ENCODE measurements at places on chromosomes 11 and 22. TPM values are rescaled to one million over a fixed set of nuclear protein-coding genes. Genes with fewer than 3 reads are reported as not detected.
A peak's percentile ranks its signal among the peaks of the same experiment; 100 is the strongest.

DNA sequence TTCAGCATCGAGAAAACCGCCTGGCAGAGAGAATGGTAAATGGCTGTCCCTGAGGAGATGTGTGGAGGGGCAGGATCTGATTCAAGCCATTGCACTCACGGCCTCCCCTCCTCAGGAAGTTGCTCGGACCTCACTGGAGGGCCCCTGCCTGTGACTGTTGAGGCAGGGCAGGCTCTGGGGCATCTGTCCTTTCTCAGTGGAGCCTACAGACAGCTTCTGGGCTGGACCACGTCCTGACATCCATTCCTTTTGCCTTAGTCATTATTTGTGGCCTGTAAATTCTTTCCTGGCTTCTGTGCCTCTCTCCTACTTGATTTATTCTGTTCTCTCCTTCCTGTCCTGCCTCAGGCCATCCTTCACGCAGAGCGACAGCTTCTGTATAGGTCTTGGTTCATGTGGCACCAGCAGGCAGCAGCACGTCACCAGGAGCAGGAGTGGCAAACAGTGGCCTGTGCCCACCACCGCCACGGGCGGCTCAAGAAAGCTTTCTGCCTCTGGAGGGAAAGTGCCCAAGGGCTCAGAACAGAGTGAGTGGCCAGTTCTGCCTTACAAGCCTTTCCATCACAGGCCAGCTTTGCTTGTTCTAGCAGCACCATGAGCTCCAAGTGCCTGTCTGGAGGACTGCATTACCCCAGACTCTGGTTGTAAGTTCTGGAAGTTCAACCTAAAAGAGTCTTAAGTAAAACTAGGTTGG is 59.6 kb downstream of the PISD start:
- DNase-seq: peak; percentile 97

DNA sequence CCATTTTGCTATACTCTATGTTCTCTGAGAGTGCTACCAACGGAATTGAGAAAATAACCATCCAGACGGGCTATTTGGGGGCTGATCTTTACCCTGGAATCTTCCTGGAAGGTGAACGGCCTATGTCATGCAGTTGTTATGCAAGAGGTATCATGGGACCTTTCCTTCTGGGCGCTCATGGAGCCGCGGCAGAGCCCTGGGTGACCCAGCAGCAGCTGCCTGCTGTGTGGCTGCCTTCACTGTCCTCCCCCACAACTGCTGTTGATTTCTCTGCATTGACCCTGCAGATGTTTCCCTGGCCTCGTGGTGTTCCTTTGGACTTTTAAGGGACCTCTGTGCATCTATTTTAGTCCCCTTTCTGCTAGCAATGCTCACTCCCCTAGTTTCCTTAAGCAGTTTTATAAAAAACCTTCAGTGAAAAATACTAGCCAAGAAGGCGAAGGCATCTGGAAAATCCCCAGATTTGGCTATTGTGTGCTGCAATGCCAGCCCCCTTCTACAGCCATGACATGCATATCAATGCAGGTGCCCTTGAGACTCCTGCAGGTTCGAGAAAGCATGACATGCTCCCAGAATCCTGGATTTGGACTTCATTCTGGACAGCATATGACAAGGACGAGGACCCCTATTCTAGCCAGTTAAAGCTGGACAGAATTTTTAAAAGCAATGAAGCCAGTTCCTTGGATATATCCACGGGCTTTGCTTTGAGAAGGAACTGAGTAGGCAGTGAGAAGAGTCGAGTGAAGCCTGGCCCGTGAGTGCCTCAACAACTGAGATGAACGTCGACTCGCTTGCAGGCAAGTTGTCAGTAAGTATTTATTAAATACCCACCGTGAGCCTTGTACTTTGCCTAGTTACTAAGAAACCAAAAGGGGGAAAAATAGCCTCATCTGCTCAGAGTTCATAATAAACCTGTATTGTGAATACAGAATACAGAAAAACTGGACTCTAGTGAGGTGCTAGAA is at the start of gene SLC25A18:
Gene SLC25A18, plus strand, starts transcription at position 593 of the 965 bp plus-strand sequence. CDS start 16,447 bp downstream, outside the sequence.
- DNase-seq: no peak

DNA sequence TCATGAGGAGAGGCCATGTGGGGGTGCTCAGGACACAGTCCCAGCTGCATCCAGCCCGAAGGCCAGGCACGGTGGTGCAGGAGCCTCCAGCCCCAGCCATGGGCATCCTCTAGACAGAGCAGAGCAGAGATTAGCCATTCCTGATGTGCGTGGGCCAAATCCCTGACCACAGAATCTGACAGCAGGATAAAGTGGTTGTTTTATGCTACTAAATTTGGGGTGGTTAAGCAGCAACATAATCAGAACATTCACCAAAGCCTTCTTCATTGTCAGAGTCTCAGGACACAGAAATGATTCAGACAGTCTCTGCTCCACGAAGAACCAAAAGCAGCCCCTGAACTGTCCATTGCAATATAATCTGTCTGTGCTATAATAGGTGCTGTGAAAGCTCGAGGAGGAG is 19.7 kb downstream of the RASD2 start:
- no peak for DNase-seq

Gene SCN3B
- not detected for total RNA-seq

DNA sequence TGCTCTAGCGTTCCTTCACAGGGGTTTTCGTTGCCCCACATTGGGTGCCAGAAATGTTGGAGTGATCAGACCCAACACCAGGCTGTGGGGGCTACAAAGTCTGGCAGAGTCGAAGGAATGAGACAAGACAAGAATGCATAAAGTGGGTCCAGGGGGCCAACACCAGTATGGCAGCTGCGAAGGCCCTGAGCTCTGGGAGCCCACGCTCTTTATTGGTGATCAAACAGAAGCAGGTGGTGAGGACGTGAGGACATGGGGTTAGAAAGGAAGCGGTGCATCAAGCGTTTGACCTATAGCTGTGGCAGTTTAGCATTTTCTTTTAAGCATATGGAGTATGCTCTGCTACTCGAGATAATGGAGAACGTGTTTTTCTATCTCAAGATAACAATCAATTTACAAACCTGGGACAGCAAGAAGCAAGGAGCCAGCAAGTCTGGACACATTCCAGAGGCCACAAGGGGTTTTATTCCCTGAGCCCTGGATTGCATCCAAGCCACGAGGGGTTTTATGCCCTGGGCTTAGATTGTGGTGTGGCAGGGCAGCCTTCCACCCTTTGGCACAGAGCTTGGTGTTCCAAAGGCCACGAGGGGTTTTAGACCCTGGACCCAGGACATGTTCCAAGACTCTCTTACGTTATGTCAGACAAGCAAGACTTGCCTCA is 3.9 kb upstream of the DNAJB13 start:
- no peak for DNase-seq

- peak; percentile 11 for DNase-seq
These were observed 71.9 kb upstream of the GRAMD1B start for GRCh38 chr11:123357990-123358827.

Gene DNAJB13
- total RNA-seq: not detected

Gene SLC39A13
- 28.5 TPM for total RNA-seq

DNA sequence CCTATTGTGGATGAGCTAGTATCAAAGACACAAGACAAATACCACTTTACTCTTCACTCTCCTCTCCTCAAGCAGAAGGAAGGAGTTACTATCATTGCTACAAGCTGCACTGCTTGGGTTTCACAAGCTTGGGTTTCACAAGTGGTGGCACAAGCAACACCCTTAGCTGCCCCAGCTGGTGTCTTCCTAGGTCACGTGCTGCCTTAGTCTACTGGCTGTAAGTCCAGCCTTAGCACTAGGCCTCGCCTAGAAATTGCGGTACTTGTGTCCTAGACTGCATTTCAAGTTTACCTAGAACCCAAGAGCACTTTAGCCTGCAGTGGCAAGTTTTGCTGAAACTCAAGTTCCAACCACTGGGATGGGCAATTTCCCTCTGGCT is 86.6 kb downstream of the EHF start:
- DNase-seq: no peak

GRCh38 chr11:76666830-76667229 is 3.7 kb downstream of the LRRC32 start:
- DNase-seq: no peak

DNA sequence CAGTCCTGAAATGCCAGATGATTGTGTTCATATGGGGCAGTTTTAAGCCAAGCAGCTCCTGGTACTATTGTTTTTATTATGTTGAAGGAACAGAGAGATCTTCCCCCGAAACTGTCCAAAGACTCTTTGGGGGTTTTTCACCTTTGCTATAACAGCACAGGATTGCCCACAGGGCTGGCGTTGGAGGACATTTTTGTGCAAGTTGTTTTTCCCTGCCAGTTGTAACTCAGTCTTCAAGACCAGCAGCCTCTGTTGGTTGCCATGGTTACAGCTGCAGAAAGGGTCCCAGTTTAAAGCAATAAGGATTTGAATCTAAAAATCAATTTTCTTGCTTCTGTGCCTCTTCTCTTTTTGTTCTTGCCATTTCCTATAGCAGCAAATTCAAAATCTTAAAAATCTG is 45.4 kb upstream of the YWHAH start:
- DNase-seq: no peak

- no peak for DNase-seq
These were observed 697 bp downstream of the RAB36 start for GRCh38 chr22:23145878-23146470.

DNA sequence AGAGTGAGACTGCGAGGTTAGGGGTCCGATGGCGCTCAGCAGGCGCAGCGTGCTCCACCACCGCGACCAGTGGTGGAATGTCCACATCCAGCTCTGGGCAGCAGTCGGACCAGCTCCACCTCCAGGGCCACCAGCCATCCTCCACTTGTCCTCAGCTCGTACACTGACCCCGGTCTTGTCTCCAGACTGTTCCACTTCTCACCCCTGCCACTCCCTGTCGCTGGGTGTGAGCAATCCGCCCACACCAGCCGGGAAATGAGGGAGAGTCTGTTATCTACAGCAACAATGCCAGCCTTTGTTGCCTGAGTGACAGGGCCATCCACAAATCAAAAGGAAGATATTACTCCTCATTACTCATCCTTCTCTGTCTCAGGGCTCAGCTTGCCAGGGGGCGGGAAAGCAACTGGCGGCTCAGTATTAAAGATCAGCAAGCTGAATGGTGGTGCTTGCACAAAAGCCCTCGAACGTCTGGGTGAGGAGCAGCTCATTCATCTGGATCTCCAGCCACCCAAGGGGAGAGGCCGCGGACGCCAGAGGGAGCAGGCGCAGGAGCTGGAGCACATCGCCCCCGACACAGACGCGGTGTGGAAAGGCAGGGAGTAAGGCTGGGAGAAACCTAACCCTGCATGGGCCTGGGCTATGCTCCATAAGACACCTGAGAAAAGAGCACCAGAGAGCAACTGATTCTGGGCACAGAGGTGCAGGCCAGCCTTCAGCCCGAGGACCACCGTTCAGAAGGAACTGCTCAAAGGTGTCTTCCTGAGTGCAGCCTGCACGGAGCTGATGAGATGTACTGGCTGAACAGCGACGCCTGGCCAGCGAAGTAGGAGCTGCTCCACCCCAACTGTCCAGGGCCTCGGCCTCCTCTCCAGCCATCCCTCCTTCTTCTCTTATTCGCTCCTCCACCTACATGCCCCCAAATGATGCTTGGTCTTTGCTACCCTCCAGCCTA is 21.9 kb downstream of the IGSF9B start:
- peak; percentile 76 for DNase-seq

Gene TMEM121B
- 0.09 TPM for total RNA-seq

Gene TBX10
- total RNA-seq: not detected

Gene KDM4D
- 1.1 TPM for total RNA-seq

GRCh38 chr11:15114501-15115475 is at the start of gene INSC:
TSS of gene INSC (plus strand) at chr11:15114923. CDS start at chr11:15149175, 34,252 bp downstream.
- DNase-seq: no peak
